Heart left ventricle (tissue), 16 donors: ENCODE measurements at places on chromosomes 11 and 22. TPM values are rescaled to one million over a fixed set of nuclear protein-coding genes. Genes with fewer than 3 reads are reported as not detected.
A peak's percentile ranks its signal among the peaks of the same experiment; 100 is the strongest.

DNA sequence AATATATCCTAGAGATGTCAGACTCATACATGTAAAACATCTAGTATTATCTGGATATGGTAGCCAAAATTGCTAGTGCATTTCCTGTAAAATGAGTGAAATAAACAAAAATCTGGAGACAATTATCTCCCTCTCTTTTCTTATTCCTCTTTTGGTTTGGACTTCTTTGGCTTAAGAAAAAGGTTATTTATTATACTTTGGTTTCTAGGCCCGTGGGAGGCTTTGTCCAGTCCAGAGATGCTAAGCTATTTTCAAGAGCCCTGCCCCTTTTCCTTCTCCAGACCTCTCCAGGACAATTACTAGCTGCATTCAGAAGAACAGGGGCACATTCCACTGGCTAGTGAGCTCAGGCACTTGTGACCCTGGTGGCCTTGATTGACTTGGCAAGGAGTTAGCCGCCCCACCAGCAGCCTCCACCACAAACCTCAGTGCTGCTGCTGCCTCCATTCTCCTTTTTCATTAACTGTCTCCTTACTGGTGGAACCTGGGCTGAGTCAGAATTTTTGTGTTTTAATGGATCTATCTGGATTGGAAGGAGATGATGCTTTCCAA is 747.3 kb upstream of the TENM4 start:
- H3K27ac ChIP-seq = no peak overlapping the region
- H3K36me3 ChIP-seq = no peaks in the 10 kb centered on the region
- H3K27me3 ChIP-seq = no peaks in the 10 kb centered on the region
- no peak overlapping the region for H3K4me3 ChIP-seq
- H3K4me1 ChIP-seq = no peaks in the 10 kb centered on the region

GRCh38 chr22:43531651-43532050 is 119.8 kb downstream of the MPPED1 start:
- no peak overlapping the region for H3K27ac ChIP-seq
- no peak for DNase-seq
- H3K36me3 ChIP-seq = no peaks in the 10 kb centered on the region
- H3K4me3 ChIP-seq = no peak overlapping the region
- H3K27me3 ChIP-seq = no peaks in the 10 kb centered on the region

DNA sequence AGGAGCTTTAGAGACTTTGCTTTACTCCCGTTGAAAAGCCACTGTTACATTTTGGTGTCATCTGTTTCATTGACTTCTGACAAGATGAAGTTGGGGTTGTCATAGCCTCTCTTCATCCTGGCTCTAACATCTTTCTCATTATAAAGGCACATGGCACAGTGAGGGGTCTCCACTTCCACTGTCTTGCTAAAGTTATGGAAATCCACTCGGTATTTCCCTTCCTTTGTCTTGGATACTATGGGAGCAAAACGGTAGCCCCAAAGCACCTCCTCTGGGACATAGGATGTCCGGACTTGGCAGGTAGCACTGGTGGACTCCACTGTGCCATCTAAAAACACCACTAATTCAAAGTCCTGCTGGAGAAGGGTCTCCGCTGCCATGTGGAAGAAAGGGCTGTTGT is 28.0 kb downstream of the KCNJ1 start:
- DNase-seq = no peak
- H3K4me1 ChIP-seq = peaks cover 18% of the 10 kb centered on the region
- no peaks in the 10 kb centered on the region for H3K27me3 ChIP-seq
- no peak overlapping the region for H3K27ac ChIP-seq
- no peaks in the 10 kb centered on the region for H3K36me3 ChIP-seq

WNT11 gene
- 8.0 TPM for total RNA-seq

GRCh38 chr11:111449696-111450479 is 62.3 kb downstream of the BTG4 start:
- no peak overlapping the region for H3K4me3 ChIP-seq
- H3K4me1 ChIP-seq = peaks cover 19% of the 10 kb centered on the region
- H3K36me3 ChIP-seq = no peaks in the 10 kb centered on the region
- no peak overlapping the region for H3K27ac ChIP-seq
- no peak for DNase-seq

DNA sequence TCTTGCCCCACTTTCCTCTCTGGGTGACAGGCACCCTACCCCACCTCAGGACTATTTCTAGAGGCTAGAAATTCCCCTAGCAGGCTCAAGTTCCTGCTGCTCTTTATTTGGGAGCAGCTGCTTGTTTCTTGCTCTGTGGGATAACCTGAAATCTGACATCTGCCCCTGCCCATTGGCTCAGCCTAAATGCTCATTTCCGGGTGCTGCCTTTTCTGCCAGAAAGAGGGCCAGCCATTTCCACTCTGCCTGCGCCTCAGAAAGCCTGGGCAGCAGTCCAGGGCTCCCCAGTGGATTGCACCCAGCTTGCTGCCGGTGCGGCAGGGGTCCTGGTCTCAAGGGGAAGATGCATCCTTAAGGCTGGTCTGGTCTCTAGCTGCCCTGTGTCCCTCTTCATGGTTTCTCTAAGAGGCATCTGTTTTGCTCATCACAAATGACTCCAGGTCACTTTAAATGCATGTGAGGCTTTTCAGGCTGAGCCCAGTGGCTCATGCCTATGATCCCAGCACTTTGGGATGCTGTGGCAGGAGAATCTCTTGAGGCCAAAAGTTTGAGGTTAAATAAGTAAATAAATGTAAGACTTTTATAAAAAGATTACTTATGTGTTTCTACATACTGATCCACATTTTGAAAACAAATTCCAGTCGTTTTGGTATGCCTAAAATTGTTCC is 10.3 kb upstream of the PNPLA5 start:
- no peaks in the 10 kb centered on the region for H3K27me3 ChIP-seq
- no peak overlapping the region for H3K4me3 ChIP-seq
- no peaks in the 10 kb centered on the region for H3K4me1 ChIP-seq
- H3K36me3 ChIP-seq = no peaks in the 10 kb centered on the region

DNA sequence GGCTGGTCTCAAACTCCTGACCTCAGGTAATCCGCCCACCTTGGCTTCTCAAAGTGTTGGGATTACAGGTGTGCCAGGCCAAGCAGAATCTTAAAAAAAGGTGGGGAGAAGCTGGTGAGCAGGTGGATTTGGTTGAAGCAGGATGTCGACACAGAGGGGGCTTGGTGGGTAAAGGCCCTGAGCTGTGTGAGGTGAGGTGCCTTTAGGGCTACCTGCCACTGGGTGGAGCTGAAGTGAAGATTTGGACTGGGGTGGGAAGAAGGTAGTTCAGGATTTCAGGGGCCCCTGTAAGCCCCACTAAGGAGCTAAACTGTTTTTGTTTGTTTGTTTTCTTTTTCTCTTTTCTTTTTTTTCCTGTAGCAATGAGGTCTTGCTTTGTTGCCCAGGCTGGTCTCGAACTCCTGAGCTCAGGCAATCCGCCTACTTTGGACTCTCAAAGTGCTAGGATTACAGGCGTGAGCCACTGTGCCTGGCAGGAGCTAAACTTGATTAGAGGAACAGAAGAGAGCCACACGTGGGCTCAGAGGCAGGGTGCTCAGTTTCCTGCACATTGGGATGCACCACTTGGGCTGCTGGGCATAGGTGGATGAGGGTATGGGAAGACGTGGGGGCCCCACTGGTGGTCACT is 6.0 kb downstream of the P2RX6 start:
- H3K36me3 ChIP-seq = no peaks in the 10 kb centered on the region
- DNase-seq = no peak
- no peak overlapping the region for H3K4me3 ChIP-seq
- H3K27me3 ChIP-seq = no peaks in the 10 kb centered on the region
- H3K27ac ChIP-seq = no peak overlapping the region

MMP27 gene
- total RNA-seq = not detected

GRCh38 chr11:127873478-127873877 is 713.9 kb downstream of the ETS1 start:
- no peak overlapping the region for H3K4me3 ChIP-seq
- no peaks in the 10 kb centered on the region for H3K27me3 ChIP-seq
- DNase-seq = no peak
- no peaks in the 10 kb centered on the region for H3K4me1 ChIP-seq
- no peak overlapping the region for H3K27ac ChIP-seq

DNA sequence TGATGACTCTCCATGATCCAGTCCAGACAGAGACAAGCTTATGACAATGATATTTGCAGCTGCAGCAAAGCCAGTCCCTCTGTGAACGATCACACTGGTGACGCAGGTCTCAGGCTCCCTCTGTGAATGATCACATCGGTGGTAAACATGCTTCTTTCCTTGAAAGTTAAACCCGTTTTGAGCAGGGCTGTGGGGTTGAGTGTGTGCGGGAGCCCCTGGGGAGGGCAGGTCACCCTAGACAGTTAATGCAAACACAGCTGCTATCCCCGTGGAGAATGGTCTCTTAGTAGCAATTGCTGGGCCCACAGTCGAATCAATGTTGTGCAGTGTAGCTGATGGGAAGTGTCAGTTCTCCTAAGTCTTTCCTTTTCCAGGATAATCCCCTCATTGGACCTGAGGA is 71.0 kb upstream of the KIRREL3 start:
- DNase-seq = no peak
- no peaks in the 10 kb centered on the region for H3K4me1 ChIP-seq
- H3K36me3 ChIP-seq = no peaks in the 10 kb centered on the region

MEN1 gene
- total RNA-seq = 9.0 TPM

- DNase-seq = no peak
- no peaks in the 10 kb centered on the region for H3K36me3 ChIP-seq
- H3K4me3 ChIP-seq = no peak overlapping the region
- H3K27ac ChIP-seq = no peak overlapping the region
Measured at GRCh38 chr22:36701965-36702621, 1.5 kb downstream of the CACNG2 start.

- H3K36me3 ChIP-seq = peaks cover 8% of the 10 kb centered on the region
- no peak for DNase-seq
- H3K27me3 ChIP-seq = no peaks in the 10 kb centered on the region
- no peak overlapping the region for H3K4me3 ChIP-seq
Measured at GRCh38 chr22:41383085-41383484, 1.3 kb downstream of the TEF start.

- H3K27ac ChIP-seq = no peak overlapping the region
- no peaks in the 10 kb centered on the region for H3K4me1 ChIP-seq
- H3K4me3 ChIP-seq = no peak overlapping the region
- H3K27me3 ChIP-seq = no peaks in the 10 kb centered on the region
Measured at GRCh38 chr11:72850832-72851231, 36.6 kb downstream of the ATG16L2 start.

DNA sequence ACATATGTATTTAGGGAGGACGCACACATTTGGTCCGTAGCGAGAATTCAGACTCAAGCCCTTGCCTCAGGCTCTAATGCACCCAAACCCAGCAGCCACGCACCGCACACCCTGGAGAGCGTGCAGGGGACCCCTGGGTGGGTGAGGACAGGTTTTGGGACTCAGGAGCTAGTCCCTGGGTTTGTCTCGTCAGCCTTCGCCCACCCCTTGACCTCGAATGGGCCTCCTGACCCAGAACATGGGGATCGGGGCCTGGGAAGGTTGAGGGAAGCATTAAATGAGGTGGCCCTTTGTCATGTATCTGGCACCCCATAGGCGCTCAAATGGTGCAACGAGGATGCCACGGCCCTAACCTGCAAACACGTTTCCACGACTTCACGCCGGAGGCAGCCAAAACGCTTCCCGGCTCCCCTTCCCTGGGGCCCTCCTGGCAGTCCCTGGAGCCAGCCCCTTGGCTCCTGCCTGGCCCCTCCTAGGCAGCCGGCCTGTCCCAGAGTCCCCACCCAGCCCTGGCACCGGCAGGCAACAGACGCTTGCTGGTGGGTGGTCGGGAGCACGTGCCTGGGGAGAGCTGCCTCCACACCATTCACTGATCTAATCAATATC is 5.5 kb upstream of the LINC01488 start:
- no peaks in the 10 kb centered on the region for H3K27me3 ChIP-seq
- no peak overlapping the region for H3K4me3 ChIP-seq
- H3K27ac ChIP-seq = no peak overlapping the region
- DNase-seq = peak; percentile 36

GRCh38 chr11:64745189-64745520 is 1.2 kb upstream of the RASGRP2 start:
- DNase-seq = peak; percentile 88
- peak overlapping the region; percentile 94 for H3K27ac ChIP-seq
- H3K36me3 ChIP-seq = no peaks in the 10 kb centered on the region
- H3K27me3 ChIP-seq = no peaks in the 10 kb centered on the region
- peak overlapping the region; percentile 74 for H3K4me3 ChIP-seq

MS4A14 gene
- 0.49 TPM for total RNA-seq

GRCh38 chr11:61923166-61924063 is 6.0 kb upstream of the RAB3IL1 start:
- peak; percentile 75 for DNase-seq
- no peaks in the 10 kb centered on the region for H3K27me3 ChIP-seq
- H3K36me3 ChIP-seq = no peaks in the 10 kb centered on the region

- H3K27me3 ChIP-seq = no peaks in the 10 kb centered on the region
- H3K4me3 ChIP-seq = no peak overlapping the region
- DNase-seq = no peak
Measured at GRCh38 chr11:116422956-116423600, 349.7 kb downstream of the BUD13 start.

- no peaks in the 10 kb centered on the region for H3K4me1 ChIP-seq
- no peaks in the 10 kb centered on the region for H3K27me3 ChIP-seq
- H3K27ac ChIP-seq = no peak overlapping the region
- H3K36me3 ChIP-seq = no peaks in the 10 kb centered on the region
- no peak for DNase-seq
- H3K4me3 ChIP-seq = no peak overlapping the region
Measured at GRCh38 chr11:94948070-94948617, 25.2 kb downstream of the CWC15 start.

ADM gene
- 20.5 TPM for total RNA-seq

DNA sequence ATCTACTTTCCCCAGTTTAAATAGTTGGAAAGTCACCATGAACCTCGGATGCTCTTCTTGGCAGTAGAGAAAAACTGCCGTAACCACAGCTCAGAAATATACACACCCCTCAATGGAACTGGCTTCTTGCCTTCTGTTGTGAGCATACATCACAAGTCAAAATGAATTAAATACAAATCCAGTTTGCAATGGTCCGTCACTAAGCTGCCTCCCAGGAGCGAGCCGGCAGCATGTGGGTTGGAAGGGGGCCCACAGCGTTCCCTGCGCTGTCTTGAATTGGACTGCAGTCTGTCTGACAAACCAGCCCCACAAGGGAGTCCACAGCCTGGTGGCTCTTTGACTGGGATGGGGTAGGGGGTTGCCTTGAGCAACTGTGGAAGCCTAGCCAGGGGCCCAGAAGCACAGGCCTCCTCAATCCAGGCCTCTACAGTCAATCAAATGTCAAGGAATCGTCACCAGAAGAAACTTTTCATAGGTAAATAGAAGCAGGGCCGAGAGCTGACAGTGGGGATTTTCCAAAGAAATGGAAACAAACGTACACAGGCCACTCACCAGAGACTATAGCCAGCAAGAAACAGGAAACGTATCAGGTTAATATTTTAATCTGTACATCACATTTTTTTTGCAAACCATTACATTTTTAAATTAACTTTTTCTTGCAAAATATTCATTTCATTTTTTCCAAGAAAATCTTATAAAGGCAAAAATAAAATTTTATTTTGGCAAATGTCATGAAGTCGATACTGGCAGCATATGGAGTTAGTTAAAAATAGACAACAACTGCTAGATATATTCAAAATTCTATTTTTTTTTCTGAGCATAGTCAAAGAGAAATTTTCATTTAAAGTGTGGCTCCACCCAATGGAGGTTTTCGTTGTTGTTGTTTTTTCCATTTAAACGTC is 38.5 kb downstream of the C11orf58 start:
- H3K4me1 ChIP-seq = peaks cover 5% of the 10 kb centered on the region
- no peak overlapping the region for H3K27ac ChIP-seq
- DNase-seq = no peak
- H3K4me3 ChIP-seq = no peak overlapping the region
- no peaks in the 10 kb centered on the region for H3K36me3 ChIP-seq

SLN gene
- 1.4 TPM for total RNA-seq

HSPA8 gene
- 650 TPM for total RNA-seq

GRCh38 chr11:120814531-120815318 is 209.2 kb upstream of the TBCEL start:
- DNase-seq = no peak
- H3K4me1 ChIP-seq = no peaks in the 10 kb centered on the region
- no peak overlapping the region for H3K4me3 ChIP-seq
- no peaks in the 10 kb centered on the region for H3K36me3 ChIP-seq
